Skeletal muscle cell (primary cell): ENCODE measurements at places on chromosomes 4 and X.
A peak's percentile ranks its signal among the peaks of the same experiment; 100 is the strongest.

- DNase-seq, result no peak
Measured at GRCh38 chr4:164203476-164203875, 550.5 kb upstream of the SMIM31 start.

DNA sequence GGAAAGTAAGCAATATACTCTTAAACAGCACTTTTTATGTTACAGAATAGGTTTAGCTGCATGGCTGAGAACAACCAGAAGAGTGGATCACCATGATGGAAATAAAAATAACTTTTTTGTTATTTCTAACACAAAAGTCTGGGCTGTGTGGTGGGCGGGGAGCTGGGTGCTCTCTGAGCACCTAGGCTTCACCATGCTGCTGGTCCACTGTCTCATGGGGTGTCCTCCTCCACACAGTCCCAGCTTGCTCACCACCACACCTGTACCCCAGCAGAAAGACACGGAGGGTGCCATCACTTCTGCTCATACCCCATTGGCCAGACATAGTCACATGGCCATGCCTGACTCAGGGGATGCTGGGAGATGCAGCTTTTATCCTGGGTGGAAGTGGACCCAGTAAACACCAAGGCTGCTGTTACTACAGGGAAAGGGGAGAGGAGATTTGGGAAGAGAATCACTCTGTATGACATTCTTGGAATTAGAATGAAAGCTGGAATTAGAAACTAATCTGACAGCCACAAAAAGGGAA, 45.0 kb downstream of the CPZ start:
- DNase-seq, result no peak

- DNase-seq, result no peak
Measured at GRCh38 chr4:27000820-27001219, 140.2 kb downstream of the STIM2 start.

DNA sequence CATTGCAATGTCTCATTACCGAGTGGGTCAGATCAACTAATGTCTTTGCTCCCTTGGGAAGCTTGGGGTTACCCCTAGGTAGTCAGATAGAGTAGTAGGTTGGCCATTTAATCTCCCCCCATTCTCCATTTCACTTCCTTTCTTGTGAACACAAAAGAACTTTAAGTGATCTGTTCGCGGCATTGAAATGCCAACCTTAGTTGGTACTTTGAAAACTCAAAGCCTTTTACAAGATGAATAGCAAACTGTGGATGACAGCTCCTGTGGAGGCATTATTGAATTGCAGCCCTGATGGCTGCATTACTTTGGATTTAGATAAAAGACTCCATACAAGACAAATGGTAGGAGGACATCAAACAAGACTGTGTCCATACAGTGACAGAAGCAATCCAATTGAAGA, 469.1 kb downstream of the GBA3 start:
- DNase-seq, result no peak

- no peak for DNase-seq
Measured at GRCh38 chr4:166290426-166290825, 417.4 kb downstream of the TLL1 start.

DNA sequence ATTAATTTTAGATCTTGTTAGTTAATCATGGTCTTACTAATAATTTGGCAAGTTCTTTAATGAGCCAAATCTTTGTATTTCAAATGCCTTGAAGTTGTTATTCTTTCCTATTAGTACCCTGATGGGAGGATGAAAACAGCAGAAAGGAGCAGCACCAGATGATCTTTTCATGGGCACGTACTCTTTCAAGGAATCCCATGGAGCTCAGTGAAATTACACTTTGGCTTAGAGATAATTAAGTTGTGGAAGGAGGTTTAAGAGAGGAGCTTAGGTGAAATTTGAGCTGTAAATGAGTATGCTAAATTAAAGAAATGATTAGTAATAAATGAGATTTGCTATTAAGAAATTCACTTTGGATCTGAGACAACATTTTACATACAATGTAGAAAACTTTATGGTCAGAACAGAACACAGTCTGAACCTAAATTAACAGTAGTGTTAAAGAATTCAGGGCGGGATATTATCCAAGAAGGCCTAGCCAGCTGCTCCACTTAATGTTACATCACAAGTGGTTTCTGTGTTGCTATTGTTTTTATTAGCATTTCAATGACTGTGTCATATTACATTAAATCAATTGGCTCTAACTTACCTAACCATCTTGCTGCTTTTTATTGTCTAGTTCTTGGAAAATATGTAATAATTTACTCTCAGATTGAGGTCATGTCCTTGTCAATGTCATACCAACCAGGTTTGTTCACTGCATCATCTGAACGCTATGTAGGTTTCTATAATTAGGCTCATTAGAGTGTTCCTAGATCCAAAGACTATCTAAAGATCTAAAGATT, 3.9 kb downstream of the MTHFD2L start:
- DNase-seq, result peak; percentile 9

- peak; percentile 21 for DNase-seq
Measured at GRCh38 chr4:141759796-141760425, 123.5 kb downstream of the IL15 start.

GRCh38 chr4:76611616-76612207, 176.7 kb downstream of the SHROOM3 start:
- no peak for DNase-seq

- no peak for DNase-seq
Measured at GRCh38 chr4:71202705-71203104, 136.1 kb upstream of the SLC4A4 start.

DNA sequence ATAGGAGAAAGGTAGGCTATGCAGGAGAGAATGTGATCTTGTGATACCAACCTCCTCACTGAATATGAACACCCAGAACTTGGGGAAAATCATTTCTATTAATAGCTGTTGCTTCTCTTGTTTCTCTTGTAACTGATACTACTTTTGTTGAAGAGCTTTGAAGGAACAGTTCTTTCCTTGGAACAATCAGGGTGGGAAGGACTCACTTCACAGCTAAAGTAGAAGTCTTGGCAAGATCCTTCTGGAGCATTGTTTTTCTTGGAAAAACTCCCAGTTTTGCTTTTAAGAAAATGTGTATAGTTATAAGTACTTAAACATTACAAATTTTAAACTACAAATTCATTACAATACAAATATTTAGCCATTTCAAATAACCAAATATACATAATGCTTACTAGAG, 19.1 kb upstream of the XK start:
- no peak for DNase-seq

- DNase-seq, result no peak
Measured at GRCh38 chr4:94804650-94805049, 46.9 kb downstream of the BMPR1B start.

DNA sequence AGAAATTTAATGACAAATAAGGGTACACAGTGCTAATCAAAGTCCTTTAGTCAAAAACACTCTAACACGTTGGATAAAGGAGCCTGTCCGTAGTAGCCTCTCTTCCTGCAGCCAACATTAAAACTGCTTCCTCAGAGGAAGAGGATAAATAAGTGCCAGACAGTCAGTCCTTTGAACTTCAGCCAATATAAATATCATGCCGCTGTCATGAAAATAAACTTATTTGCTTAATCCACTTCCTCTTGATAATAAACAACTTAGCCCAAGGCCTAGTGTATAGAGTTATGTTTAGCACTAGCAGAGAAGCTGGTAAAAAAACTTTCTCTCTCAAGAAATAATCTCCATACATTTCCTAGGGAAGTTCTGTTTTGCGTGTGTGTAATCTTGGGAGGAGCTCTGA, 196.7 kb downstream of the HS3ST1 start:
- DNase-seq, result no peak

DNA sequence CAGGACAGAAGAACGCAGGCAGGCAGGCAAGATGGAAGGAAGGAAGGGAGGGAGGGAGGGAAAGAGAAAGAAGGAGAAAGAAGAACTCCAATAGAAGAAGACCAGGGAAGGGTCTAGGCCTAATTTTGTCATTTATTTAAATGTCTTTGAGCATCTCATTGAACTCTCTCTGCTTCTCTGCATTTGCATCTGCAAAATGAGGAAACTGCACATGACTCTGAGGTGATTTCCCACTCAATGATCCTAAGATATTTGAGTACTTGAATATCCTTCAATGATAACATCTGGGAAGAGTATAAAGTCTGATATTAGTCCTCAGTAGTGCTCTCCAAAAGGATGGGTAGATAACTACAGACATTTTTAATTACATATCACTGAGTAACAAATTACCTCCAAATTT, 33.1 kb upstream of the RBPJ start:
- no peak for DNase-seq

DNA sequence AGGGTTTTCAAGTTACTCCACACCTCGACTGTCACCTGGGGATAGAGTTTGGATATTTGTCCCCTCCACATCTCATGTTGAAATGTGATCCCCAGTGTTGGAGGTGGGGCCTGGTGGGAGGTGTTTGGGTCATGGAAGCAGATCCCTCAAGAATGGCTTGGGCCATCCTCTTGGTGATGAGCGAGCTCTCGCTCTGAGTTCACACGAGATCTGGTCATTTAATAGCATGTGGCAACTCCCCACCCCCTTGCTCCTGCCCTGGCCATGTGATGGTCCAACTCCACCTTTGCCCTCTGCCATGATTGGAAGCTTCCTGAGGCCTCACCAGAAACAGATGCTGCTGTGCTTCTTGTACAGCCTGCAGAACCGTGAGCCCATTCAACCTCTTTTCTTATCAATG, 8.3 kb downstream of the CTAG1A start:
- no peak for DNase-seq

- no peak for DNase-seq
Measured at GRCh38 chr4:85370400-85371032, 104.4 kb upstream of the ARHGAP24 start.

GRCh38 chrX:7500386-7500785, 342.6 kb upstream of the VCX start:
- no peak for DNase-seq

- DNase-seq, result no peak
Measured at GRCh38 chrX:48736878-48737212, 24.7 kb upstream of the GLOD5 start.

DNA sequence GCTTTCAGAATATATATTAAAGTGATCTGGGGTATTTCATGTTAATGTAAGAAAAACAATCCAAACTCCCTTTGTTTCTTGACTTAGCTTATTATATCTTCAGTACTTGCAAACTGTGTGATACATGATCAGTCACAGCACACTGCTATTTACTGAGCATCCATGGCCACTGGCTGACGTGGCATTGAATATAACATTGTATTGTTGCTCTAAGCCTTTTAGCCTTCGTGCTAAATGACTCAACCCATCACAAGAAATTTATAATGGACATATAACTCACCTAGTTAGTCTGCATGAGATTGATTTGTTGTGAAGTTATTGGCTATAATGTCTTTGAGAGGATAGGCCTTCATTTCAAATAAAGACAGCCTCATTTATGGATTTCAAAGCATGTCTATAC, 642.6 kb downstream of the IL1RAPL1 start:
- DNase-seq, result no peak

DNA sequence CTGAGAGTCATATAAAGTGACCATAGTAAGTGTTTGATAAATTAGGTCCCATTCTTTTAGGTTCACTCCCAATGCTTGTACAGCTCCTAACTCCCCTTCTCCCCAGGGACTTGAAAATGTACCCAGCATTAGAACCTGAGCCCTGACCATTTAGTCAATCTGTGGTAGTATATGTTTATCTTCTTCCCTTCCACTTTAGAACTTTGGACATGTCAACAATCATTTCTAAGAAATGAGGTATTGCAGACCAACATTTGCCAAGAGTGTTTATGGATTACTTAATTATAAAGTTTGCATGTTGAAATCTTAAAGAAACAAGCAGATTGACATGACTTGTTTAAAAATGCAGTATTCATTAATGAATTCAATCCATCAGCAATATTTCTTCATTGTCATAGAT, 26.0 kb downstream of the AFM start:
- DNase-seq, result no peak

- no peak for DNase-seq
Measured at GRCh38 chrX:143401160-143401559, 116.1 kb downstream of the SPANXN3 start.

DNA sequence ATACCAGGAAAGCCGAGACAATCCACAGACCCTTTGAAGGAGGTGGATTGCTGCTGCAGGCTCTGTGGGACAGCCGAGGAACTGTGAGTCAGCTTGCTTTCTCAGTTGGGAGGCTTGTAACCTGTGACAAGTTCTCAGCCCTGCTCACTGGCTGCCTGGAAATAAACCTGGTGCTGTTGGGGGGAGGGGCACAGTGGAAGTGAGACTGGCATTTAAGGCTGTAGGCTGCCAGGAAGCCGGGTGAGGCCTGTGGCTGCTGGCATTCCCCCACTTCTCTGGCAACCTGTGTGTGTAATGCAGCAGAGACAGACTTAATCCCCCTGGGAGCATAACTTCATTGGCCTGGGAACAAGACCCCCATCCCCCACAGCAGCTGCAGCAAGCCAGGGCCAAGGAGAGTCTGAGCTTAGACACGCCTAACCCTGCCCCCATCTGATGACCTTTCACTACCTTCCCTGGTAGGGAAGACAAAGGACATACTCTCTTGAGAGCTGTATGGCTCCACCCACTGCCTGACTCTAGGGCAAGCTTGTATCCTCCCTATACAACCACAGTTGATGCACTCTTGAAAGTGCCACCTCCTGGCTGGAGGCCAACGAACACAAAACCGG, 64.1 kb downstream of the ALPK1 start:
- peak; percentile 12 for DNase-seq

- no peak for DNase-seq
Measured at GRCh38 chr4:121977251-121978171, 25.7 kb upstream of the TRPC3 start.

GRCh38 chr4:154982187-154983047, 201.3 kb downstream of the RBM46 start:
- peak; percentile 30 for DNase-seq

DNA sequence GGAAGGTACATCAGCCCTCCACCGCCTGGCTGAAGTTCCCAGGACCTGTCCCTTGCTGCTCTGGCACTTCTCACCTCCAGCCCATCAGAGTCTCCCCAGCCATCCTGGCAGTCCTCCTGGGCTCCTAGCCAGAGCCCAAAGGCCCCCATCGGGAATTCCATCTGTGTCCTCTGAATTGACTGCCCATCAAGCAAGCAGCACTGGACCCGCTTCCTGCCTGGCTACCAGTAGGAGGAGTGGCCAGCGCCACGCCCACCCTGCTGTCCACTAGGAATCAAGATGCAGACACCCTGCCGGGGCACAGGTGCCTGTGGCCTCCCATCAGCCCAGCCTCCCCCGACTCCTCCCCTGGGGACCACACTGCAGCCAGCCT, 47.2 kb downstream of the C4orf50 start:
- DNase-seq, result no peak

GRCh38 chrX:130224810-130225209, 43.9 kb downstream of the ZNF280C start:
- DNase-seq, result no peak

DNA sequence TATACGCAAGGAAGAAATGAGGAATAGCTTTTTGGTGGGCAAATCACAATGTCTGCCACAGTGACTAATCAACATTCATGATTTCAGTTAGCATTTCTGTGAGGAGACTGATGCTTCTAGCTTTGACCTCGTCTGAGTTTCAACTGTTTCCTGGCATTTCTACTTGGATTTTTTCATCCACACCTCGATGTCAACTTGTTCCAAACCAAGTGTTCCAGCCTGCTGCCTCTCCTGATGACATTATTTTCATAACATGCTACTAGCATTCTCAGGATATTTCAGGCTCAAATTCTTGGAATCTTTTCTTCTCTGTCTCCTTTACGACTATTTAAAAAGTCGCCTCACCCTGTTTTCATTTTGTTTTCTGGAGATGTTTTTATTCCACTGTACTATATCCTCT, 90.3 kb upstream of the TEX13D start:
- no peak for DNase-seq
